ENCODE measurements at places on chromosomes 6 and 20. TPM values are rescaled to one million over a fixed set of nuclear protein-coding genes. Genes with fewer than 3 reads are reported as not detected.

CD109 gene
- total RNA-seq = 25.0 TPM

MCHR2 gene
- not detected for total RNA-seq

SLPI gene
- total RNA-seq = 1,714 TPM

MUC22 gene
- total RNA-seq = not detected

NKAPL gene
- total RNA-seq = 0.30 TPM

CRISP2 gene
- 0.83 TPM for total RNA-seq

RIPOR2 gene
- total RNA-seq = 38.0 TPM

BEND3 gene
- 3.1 TPM for total RNA-seq

CDC5L gene
- 18.3 TPM for total RNA-seq

DNA sequence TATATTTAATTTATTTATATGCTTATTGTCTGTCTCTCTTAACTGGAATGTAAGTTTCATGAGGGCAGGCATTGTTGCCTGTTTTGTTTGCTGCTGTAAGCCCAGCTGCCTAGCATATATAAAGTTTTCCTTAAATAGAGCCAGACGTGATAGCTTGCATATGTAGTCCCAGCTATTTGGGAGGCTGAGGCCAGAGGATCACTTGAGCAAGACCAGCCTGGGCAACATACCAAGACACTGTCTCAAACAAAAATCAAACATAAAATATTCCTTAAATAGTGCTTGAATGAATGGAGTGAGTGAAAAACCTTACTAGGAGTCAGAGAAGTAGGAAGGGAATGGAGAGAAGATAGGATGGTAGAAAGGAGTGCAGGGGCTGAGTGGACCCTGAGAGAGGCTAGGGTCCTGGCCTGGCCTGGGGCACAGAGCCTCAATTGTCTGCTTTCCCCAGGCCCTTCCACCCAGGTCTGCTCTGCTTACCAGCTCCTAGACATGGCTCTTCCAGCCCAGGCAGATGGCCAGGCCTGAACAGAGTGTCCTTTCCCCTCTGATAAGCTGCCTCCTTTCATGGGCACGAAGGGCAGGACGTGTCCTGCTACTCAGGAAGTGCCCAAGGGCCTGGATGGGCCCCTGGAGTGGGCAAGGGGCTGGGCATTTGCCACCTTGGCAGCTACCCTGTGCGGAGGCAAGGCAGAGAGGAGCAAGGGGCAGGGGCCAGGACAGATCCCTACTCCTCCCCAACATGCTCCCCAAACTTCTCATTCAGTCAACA is 17.7 kb upstream of the BAK1 start:
- peaks cover 8% of the 10 kb centered on the region for H3K4me1 ChIP-seq
- H3K4me3 ChIP-seq = no peak overlapping the region
- no peaks in the 10 kb centered on the region for H3K36me3 ChIP-seq
- DNase-seq = no peak
- no peaks in the 10 kb centered on the region for H3K27me3 ChIP-seq
- no peak overlapping the region for H3K27ac ChIP-seq

- H3K27me3 ChIP-seq = peaks cover 30% of the 10 kb centered on the region
- DNase-seq = no peak
- H3K4me1 ChIP-seq = no peaks in the 10 kb centered on the region
These were observed 423.2 kb downstream of the PREX1 start for GRCh38 chr20:48404598-48404997.

- no peak for DNase-seq
- no peaks in the 10 kb centered on the region for H3K27me3 ChIP-seq
- no peak overlapping the region for H3K4me3 ChIP-seq
- H3K27ac ChIP-seq = no peak overlapping the region
- H3K4me1 ChIP-seq = no peaks in the 10 kb centered on the region
- H3K36me3 ChIP-seq = no peaks in the 10 kb centered on the region
These were observed 113.0 kb downstream of the MTFR2 start for GRCh38 chr6:136137008-136137692.

DNA sequence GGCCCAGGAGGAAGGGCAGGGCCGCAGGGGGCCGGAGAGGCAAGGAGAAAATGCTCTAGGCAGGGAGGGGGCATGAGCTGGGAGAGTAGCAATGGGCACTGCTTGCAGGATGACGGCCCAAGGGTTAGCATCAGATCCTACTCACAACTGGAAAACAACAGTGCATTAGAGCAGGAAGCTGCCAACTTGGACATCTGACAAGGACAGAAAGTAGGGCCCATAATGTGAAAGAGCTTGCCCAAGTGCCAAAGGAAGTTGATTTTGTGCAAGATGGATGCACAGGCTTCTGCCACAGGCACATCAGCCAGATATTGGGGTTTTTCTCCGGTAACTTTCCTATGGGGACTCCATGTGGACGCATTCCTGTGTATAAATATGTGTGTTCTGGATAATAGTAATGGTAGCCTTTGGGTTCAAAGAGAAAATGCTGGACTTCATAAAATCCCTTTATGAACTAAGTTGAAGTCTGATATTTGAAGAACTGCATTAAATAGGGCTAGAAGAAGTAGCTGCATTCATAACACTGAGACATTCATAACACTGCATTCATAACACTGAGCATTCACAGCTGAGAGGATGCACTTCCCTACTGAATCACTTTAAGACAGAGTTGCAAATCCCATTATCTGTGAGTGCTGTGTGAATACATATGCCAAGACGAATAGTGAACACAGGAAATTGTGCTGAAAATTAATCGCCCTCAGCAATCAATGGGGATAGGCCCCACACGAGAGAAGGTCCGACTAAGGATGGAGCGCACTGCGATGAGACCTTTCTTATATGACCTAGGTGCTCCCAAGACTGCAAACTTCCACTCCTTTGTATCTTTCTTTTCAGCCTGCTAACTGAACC is 235.6 kb upstream of the PRDM1 start:
- H3K27ac ChIP-seq = no peak overlapping the region
- H3K4me1 ChIP-seq = peaks cover 6% of the 10 kb centered on the region
- H3K36me3 ChIP-seq = no peaks in the 10 kb centered on the region
- DNase-seq = no peak

DNA sequence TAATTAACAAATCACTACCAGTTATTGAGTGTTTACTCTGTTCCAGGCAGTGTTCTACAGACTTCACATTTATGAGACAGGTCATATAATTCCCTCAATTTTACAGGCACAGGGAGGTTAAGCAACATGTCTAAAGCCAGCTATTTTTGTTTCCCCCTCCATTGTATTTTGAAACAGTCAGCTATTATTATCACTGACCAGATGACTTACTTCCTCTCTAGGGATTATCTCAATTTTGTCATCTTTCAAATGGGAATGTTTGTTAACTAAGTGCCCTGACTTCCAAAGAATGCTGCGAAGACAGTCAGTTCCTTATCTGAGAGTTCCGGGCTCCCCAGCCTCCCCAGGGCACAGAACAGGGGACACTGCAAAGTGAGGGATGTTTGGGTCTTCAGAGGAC is 5.6 kb upstream of the CNPY3 start:
- no peak for DNase-seq
- peak overlapping the region; percentile 23 for H3K4me3 ChIP-seq
- peaks cover 5% of the 10 kb centered on the region for H3K4me1 ChIP-seq

DNA sequence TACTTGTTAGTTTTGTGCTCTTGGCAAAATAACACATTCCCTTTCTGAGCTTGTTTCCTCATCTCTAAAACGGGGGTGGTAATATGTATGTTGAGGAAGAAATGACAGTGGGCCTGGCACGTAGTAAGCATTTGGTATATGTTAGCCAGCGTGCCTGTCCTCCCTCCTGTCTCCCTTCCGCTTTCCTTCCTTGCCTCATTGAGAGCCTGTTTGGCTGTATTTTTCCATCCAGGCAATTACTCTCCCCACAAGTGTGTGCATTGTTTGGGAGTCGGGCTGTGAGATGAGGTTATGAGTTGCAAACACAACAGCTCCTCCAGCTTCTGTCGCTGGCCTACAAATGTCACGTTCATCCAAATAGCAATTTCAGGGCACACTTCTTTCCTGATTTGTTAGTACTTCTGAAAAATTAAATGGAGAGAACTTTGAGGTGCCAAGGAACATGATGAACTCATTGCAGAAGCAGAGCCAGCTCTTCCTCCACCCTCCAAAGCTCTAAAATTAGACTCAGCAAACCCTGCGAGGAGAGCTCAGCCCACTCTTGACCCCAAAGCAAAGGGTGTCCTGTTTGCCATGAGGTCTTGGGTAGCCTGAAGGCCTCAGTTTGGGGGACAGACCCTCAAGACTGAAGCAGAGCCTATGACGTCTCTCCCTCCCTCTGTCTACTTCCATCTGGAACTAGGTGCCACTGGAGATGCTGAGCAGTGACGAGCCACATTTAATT is 50.7 kb upstream of the TOX2 start:
- no peaks in the 10 kb centered on the region for H3K27me3 ChIP-seq
- no peak for DNase-seq
- no peak overlapping the region for H3K4me3 ChIP-seq
- H3K36me3 ChIP-seq = no peaks in the 10 kb centered on the region
- no peak overlapping the region for H3K27ac ChIP-seq
- H3K4me1 ChIP-seq = no peaks in the 10 kb centered on the region

GRCh38 chr6:140571145-140571544 is 1196.7 kb upstream of the CITED2 start:
- no peaks in the 10 kb centered on the region for H3K27me3 ChIP-seq
- DNase-seq = no peak
- H3K27ac ChIP-seq = no peak overlapping the region
- H3K4me1 ChIP-seq = no peaks in the 10 kb centered on the region

- H3K27ac ChIP-seq = peak overlapping the region; percentile 18
- no peaks in the 10 kb centered on the region for H3K36me3 ChIP-seq
- H3K27me3 ChIP-seq = no peaks in the 10 kb centered on the region
- DNase-seq = no peak
- peaks cover 10% of the 10 kb centered on the region for H3K4me1 ChIP-seq
These were observed 97.8 kb upstream of the PMEPA1 start for GRCh38 chr20:57807401-57808263.

DNA sequence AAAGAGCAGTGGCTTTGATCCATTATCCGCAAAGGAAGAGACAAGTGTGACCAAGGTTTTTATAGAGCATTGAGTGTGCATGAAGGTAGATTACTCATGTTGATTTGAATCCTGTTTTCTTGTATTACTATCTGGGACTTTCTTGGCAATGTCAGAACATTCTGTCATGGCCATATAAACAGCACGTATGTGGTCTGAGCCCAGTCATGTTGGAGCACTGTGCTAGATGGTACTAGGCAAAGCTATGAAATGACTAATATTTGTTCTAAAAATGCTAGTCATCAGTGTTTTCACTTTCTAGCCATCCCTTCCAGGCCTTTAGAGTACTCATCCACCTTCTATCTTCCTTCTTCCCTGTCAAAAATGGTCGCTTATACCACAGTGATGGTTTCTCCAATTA is 278.6 kb upstream of the FLRT3 start:
- H3K4me3 ChIP-seq = no peak overlapping the region
- H3K27ac ChIP-seq = no peak overlapping the region
- no peaks in the 10 kb centered on the region for H3K4me1 ChIP-seq
- no peaks in the 10 kb centered on the region for H3K27me3 ChIP-seq

DNA sequence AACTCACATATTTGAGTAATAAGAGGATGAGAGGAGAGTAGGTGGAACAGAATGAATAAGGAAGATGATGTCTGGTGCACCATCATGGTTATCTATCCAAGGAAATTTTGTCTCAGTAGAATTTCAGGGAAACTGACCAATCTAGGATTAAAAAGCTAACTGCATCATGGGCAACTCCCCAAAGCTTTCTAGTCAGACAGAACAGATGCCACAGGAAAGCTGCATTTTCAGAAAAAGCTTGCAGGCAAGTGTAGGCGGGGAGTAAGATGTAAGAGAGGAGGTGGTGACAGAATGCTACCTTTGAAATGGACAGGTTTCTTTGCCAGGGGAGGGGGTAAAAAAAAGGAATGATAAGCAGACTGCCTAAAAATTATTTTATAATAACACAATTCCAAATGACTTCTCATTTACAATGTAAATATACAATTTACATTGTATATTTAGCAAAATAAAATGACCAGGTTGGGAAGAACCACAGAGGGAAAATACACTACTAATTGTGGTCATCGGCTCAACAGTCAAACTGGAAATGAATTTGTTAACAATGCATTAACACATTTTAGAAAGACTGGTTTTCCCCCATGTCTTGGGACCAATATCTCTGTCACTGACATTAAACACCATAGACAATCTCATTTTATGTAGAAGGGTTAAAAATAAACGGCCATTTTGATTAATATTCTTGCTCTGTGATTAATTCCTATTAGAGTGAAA is 15.1 kb downstream of the NHSL1 start:
- DNase-seq = no peak
- H3K36me3 ChIP-seq = no peaks in the 10 kb centered on the region
- H3K27me3 ChIP-seq = no peaks in the 10 kb centered on the region
- H3K27ac ChIP-seq = no peak overlapping the region

DNA sequence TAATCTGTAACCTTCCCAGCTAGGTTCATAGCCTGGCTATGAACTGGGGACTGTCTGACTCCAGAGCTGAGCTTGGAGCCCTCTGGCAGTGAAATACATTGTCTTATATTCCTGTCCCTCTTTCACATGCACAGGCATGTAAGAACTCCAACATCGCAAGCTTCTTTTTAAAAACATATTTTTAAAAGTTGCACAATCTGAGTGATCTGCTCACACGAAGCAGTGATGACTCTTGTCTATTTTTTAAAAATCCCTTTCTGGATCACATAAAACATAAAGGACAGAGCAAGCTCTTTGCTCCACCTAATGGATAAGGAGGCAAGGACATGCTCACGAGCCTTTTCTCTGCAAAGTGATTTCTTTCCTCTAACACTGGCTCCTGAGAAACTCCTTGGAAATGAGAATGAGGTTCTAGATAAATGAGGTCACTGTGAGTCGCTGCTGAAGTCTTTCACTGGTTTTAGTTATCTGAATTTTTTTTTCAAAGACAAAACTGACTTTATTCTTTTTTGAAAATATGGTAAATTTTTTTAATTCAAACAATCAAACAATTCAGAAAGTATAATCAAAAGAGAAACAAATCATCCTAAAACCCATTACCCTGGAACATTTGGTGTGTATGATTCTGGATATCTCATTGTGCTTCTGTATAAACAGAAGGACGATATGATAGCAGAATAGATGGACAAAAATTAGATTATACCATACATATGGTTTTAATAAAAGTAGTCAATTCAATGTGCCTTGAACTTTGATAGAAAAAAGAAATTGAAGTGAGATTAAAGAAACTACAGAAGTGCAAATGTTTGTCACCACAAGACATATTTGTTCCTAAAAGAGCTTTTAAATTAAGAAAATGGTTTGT is 30.8 kb downstream of the IL20RA start:
- DNase-seq = no peak
- H3K4me1 ChIP-seq = no peaks in the 10 kb centered on the region
- no peaks in the 10 kb centered on the region for H3K36me3 ChIP-seq

GRCh38 chr6:154613137-154613676 is 102.7 kb upstream of the CNKSR3 start:
- no peaks in the 10 kb centered on the region for H3K4me1 ChIP-seq
- no peak overlapping the region for H3K27ac ChIP-seq
- H3K36me3 ChIP-seq = no peaks in the 10 kb centered on the region
- no peak for DNase-seq
- no peak overlapping the region for H3K4me3 ChIP-seq

- no peak for DNase-seq
- H3K27ac ChIP-seq = no peak overlapping the region
- no peaks in the 10 kb centered on the region for H3K27me3 ChIP-seq
These were observed 22.2 kb upstream of the TXLNB start for GRCh38 chr6:139313784-139314545.

- no peaks in the 10 kb centered on the region for H3K27me3 ChIP-seq
- peaks cover 17% of the 10 kb centered on the region for H3K36me3 ChIP-seq
- peak overlapping the region; percentile 64 for H3K4me3 ChIP-seq
These were observed 336 bp upstream of the LY6G5C start for GRCh38 chr6:31681135-31681671.
